ENCODE measurements at places on chromosomes 2 and 18.

DNA sequence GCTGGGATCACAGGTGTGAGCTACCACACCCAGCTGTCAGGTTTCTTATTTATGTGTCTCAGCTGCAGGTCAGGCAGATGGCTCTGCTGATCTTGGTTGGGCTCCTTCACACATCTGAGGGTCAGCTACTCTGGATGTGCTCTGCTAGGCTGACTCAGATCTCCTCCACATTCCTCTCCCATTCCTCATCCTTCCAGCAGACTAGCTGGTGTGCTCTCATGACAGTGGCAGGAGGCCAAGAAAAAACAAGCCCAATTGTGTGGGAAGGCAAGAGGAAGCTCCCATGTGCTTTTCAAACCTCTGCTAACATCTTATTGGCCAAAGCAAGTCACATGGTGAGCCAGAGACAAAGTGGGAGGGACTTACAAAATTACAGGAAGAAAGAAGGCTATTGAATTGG lies 11.7 kb upstream of the MSH6 start:
- DNase-seq = no peak

DNA sequence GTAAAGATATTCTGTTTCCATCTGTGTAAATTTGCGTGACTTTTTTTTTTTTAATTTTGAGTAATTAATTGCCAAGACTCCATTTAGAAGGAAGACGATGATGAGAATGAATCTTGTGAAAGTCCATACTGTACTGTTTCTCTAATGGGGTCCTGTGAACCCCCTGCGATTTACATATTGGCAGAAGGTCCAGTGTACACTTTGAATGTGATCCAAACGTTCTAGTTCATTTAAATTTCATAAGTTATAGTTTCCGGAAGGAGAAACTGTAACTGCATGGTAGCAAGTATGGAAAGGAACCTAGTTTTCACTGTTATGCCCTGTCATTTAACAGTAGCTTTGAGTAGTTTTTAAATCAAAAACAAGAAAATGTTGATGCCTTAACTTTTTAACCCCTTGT lies 166.7 kb downstream of the FMNL2 start:
- no peak for DNase-seq

- no peak for DNase-seq
These were observed 370.8 kb upstream of the NT5C1B start for GRCh38 chr2:18959952-18960717.

DNA sequence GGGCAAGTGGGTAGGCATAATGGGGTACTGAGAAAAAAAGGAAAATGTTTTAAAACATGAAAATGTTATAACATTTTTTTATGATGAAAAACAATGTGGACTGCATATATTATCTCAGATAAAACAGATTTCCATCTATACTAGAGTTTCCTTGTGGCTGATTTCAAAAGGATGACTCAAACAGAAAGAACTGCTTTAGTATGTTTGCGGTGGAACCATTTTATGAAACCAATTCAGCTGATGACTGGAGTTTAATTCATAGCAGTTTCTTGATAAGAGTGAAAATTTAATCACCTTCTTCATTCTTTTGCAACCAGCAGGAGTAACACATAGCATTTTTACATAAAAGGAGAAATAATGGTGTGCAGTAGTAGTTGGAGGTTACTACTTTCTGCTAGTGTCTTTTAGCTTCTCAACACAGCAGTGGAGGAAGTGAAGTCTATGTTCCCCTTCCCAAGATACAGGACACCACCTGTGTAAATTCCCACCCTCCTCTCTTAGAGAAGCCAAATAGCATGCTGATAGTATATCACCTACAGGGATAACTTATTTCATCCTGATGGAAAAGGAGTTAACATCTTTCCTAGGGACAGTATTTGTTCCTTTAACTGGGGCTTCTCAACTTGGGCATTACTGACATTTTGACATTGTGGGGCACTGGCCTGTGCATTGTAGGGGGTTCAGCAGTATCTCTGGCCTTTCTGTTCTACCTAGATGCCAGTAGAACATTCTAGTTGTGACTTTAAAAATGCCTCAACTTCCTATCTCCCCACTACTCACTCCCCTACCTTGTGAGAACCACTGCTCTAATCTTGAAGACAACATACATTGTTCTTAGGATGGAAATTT lies 29.9 kb downstream of the PELI1 start:
- DNase-seq = no peak

GRCh38 chr2:100244881-100245605 lies 77.3 kb downstream of the LONRF2 start:
- no peak for DNase-seq

- no peak for DNase-seq
These were observed 176.8 kb downstream of the LOXHD1 start for GRCh38 chr18:46480226-46480625.

DNA sequence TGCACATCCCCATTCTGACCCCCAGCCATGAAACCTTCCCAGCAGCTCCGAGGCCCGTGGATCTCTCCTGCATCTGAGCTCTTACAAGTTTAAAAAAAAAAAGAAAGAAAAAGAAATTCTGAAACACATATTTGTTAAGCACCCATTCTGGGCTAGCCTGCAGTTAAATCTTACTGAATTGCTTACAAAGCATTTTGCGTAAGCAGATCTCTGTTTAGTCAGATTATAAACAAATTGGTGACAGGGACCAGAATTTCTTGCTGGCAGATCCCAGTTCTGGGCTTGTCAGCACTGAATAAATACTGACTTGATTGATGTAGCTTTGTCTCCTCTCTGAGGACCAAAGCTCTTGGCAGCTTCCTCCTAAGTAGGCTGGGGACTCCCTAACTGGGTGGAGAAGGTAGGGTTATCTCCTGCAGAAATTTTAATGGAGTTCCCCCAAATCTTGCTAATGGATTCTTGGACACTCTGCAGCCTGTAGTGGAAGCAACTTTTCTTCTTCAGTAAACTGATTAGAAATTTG lies 160.9 kb downstream of the MIB1 start:
- no peak for DNase-seq

DNA sequence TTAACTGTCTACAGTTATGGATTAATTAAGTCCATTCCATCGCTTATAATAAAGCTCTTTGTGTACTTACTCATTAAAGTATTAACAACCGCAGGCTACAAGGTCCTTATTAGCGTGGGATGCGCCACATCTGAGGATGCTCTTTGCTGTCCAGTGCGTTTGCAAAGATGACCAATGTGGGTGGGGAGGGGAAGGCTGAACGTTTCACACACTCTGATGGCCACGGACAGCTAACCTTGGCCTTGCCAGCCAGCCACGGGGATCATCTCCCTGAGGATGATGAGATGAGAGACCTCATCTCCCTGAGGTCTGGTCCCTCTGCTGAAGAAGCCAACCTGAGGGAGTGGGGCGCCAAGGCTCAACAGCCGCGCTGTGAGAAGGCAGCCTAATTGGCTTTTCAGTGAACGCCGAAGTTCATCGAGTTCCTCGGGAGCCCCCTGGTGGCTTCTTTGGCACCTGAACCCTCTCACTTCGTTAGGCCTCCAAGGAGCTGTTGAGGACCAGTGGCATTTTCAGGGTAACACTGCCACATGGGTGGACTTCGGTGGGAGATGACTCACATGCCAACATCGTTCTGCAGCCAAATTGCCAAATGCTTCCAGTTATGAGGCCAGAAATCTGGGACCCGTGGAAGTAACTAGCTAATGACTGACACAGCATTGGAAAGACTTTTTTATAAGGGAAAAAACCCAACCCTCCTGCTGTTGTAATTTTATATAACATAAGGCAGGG lies 69.3 kb upstream of the SEC11C start:
- DNase-seq = peak; percentile 50

GRCh38 chr2:240598311-240598911 lies 11.9 kb downstream of the CAPN10 start:
- DNase-seq = no peak

DNA sequence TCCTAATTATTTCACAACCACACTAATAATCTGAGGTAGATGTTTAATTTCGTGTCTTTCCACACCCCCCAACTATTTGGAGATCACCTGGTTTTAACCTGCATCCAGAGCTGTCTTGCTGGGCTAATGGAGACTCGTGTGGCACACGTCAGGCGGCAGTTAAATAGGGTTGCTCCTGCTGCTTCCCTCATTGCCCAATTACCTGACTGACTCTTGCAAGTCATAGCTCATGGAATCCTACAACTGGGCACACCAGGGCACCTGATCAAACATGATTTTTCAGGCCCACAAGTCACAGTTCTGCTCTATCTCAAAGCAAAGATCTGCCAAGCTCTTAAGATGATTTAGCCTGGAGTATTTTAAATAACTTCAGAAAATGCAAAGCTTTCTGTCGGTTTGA lies 1430.4 kb upstream of the ACVR2A start:
- no peak for DNase-seq

DNA sequence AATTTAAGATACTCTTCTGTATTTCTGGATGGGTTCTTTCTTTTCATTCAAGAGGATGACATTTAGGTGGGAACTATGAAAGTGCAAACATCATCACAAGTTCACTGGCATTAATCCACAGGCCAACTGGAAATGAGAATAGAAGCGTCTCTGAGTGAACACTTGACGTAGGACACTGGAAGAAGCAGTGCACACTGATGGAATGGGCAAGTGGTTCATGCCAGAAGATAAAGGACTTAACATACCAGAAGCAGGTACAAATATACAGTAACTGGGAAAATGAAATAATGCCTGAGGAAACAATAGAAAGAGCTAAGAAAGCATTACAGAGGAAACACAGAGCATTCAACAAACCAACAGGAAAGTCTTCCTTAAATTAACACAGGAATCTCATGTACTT lies 120.9 kb upstream of the CCDC195 start:
- DNase-seq = no peak

DNA sequence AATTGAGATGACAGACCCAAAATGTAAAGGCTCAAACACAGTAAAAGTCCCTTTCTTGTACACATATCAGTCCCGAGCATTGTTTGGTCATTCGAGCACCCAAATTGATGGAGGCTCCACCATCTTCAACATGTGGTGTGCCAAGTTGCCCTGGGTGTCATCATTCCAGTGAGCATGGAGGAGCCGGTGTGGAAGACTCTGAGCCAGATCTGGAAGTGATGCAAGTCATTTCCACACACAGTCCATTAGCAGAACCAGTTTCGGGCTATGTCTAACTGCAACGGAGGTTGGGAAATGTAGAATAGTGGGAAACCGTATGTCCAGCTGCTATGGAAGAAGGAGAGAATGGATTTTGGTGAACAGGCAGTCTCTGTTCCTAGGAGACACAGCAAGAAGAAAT lies 40.9 kb upstream of the BZW1 start:
- DNase-seq = no peak

- no peak for DNase-seq
These were observed 28.9 kb upstream of the ITGA6 start for GRCh38 chr2:172398440-172398839.

DNA sequence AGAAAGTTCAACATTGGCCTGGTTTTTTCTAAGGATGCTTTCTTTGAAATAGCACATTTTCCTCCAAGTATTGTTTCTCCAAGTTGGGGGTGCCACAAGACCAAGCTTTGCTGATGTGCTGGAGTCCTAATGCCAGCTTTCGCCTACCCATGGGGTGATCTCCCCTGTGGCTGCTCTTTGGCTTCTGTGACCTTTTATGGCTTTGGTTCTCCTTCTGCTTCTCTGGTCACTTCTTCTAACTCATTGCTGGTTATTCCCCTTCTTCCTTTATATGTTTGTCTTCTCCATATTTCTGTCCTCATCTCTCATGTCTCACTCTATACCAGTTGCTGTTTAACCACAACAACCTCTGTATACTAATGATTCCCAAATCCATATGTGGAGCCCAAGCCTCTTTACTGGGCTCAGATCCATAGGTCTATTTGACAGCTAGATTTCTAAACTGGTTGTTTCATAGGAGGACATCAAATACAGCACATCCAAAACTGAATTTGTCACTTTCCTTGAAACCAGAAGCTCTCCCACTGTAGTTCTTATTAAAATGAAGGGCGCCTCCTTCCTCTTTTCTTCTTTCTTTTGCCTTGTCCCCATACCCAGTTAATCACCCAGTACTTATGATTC lies 23.1 kb downstream of the APOB start:
- DNase-seq = no peak

DNA sequence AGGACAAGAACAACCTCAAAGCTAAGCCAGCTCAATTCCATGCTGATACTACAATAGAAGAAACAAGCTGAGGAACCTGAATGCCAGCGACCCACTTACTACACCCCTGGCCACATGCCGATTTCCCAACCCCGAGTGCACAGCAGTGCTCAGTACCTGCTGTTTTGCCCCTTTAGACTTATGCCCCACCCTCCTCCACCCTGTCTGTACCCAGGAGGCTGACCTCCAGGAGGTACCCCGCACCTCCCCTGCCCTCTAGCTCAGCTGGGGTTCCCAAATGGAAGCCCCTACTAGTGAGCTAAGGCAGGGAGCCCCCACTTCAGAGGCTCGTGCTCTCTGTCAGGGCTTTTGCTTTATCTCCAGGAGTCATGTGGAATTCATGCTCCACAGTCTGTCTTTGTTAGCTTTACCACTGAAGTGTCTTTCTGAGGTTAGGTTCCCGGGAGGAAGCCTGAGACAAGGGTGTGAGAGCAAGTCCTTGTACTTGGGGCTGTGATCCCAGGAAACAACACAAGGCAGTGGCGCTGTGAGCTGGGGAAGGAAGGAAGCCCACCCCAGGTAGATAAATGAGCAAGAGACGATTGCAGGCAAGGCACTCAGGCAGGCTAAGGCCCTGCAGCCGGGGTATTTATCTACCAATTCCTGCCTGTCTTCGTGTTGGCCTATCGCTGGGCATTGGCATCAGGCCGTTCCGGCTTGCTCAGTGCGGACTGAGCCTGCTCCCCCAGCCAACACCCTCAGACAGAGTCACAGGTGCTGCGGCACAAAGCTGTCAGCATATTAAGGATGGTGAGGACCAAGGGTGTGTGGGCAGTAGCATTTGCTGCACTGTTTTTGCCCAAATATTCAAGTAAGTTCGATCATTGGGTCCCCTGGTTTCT lies 220.5 kb downstream of the CYP26B1 start:
- no peak for DNase-seq

GRCh38 chr2:226733189-226733858 lies 66.3 kb downstream of the IRS1 start:
- DNase-seq = no peak

DNA sequence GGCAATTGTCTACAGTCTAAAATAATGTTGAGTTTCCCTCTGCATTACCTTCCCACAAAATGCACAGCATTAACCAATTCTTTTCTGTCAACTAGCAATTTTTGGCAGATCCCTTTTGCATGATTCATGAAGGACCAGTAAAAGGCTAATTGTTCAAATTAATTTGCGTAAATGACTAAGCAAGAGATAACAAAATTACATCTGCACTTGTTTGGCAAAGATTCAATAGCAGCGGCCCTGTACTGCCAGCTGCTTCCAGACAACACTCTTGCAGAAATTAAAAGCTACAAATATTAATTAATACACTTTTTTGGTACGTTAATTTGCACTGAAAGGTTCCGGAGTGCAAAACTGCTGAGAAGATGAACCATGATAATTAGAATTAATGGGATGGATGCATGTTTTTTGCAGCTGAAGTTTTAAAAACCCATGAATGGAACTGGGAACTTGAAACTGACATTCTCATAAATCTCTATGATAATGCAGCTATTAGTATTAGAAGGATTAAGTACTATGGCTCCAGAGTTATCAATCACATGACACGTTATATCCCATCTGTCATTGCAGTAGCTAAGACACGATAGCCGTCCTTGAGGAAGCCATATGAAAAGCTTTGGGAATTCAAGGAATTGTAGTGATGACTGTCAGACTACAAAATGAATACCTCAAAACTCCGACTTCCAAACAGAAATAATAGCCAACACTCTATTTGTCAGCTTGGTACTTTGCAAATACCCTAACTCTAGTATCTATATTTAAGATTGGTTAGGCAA lies 1268.3 kb upstream of the ACVR2A start:
- no peak for DNase-seq

GRCh38 chr2:8413589-8414135 lies 268.2 kb upstream of the ID2 start:
- DNase-seq = no peak

All from effector memory CD4-positive, alpha-beta T cell (primary cell).